ENCODE measurements at places on chromosomes 1 and 21. TPM values are rescaled to one million over a fixed set of nuclear protein-coding genes. Genes with fewer than 3 reads are reported as not detected.

FMO1 gene
- total RNA-seq: 13.1 TPM

FAM177B gene
- total RNA-seq: 0.41 TPM

LRRC8B gene
- 10.7 TPM for total RNA-seq

TFAP2E gene
- not detected for total RNA-seq

UTS2 gene
- total RNA-seq: not detected

PRMT6 gene
- total RNA-seq: 12.6 TPM

ADAMTSL4 gene
- 50.4 TPM for total RNA-seq

AMY1C gene
- 0.21 TPM for total RNA-seq

PTPRU gene
- total RNA-seq: 42.5 TPM

HES5 gene
- total RNA-seq: 2.8 TPM
